NCI-H460 (cell line): ENCODE measurements at places on chromosomes 5 and 9.

DNA sequence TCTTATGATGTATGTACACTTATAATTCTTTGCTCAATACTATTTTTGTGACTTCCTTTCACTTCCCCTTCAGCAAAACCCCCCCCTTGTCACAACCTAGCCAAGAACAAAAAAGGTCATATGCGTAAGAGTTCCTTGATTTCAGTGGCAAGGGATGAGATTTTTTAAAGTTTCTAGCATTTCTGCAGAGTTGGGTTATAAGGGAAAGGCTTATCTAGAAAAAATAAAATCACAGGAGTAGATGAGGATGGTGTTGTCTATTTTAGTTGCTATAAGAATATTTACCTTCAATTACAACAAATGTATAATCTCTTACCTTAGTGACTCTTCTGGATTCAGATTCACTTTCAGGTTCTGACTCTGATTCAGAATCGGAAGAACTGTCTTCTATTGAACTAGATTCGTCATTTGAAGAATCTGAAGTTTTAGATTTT lies 184.6 kb downstream of the AP3B1 start:
- DNase-seq: no peak

GRCh38 chr5:32388432-32389129 lies 56.0 kb downstream of the ZFR start:
- DNase-seq: peak; percentile 4

GRCh38 chr9:76725011-76725546 lies 39.2 kb upstream of the PCA3 start:
- DNase-seq: no peak

GRCh38 chr9:9395539-9395938 lies 1217.3 kb downstream of the PTPRD start:
- no peak for DNase-seq

- peak; percentile 76 for DNase-seq
Measured at GRCh38 chr5:99032234-99033013, 103.6 kb upstream of the CHD1 start.

DNA sequence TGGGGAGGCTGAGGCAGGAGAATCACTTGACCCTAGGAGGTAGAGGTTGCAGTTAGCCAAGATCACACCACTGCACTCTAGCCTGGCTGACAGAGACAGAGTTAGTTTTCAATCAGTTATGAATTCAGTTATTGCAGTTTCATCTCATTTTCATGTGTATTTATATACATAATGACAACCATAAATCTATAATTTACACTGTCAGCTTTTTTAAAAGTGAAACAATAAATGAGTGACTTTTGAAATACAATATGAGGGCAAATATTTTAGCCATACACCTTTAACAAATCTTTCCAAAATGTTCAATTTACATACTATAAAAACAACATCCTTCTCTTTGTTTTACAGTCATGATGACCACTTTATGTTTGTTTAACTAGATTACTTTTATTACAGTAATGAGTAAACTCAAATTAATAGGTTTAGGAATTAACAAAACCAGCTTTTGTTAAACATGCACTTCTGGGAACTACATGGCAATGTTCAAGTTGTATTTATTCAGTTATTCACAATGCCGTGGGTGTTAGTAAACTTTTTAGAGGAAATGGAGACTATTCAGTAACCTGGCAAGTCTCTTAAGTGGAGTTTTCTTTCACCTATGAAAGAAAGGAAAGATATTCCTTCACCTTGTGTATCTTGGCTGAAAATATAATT lies 12.7 kb downstream of the TYRP1 start:
- no peak for DNase-seq

GRCh38 chr5:136629125-136629792 lies 263.9 kb upstream of the TRPC7 start:
- no peak for DNase-seq

- no peak for DNase-seq
Measured at GRCh38 chr9:16070455-16071145, 517.8 kb downstream of the CCDC171 start.

DNA sequence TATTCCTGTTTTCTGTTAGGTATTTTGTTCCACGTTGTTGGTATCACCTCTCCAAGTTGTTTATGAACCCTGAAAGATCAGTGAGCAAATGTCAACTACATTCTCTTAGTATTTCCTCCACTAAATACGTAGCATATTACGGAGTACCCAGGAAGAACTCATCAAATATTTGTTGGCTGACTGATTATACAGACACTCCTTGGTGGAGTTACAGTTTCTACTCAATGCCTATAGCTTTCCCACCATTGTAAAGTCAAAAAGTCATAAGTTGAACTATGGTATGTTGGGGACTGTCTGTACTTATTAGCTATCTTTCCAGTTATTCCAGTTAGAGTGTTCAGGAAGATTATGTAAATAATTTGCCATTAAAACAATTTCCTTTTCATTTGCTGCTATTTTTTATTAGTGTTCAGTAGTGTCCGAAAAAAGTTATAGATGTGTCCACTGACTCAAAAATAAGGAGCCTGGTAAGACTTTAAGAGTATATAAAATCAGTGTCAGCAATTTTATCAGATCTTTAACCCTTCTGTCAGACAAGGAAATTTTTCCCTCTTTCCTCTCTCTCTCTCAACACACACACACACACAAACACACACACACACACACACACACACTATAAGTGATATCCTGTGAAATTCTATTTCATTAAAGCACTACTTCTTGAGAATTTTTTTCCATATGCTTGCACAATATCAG lies 6.8 kb upstream of the APBA1 start:
- no peak for DNase-seq

GRCh38 chr5:176188506-176189193 lies 49.6 kb upstream of the SIMC1 start:
- no peak for DNase-seq

- DNase-seq: no peak
Measured at GRCh38 chr5:159097784-159098602, 1.7 kb downstream of the EBF1 start.

DNA sequence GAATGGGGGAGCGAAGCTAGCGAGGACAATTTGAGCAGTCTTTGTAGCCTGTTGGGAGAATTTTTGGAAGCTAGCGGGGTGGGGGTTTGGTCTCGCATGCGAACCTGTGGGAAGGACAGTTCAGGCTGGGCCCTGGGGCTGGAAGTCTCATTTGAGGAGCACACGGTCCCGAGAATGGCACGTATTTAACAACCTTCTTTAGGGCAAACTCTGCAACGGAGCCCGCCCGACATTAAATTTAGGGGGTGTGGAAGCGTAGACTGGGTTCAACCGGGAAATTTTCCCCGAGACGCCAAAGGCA lies 35.2 kb upstream of the NFIB start:
- no peak for DNase-seq
